ENCODE measurements at places on chromosomes 5 and 9. TPM values are rescaled to one million over a fixed set of nuclear protein-coding genes. Genes with fewer than 3 reads are reported as not detected.

GRCh38 chr5:173671121-173671949 lies 54.9 kb upstream of the BOD1 start:
- no peaks in the 10 kb centered on the region for H3K27me3 ChIP-seq
- no peak overlapping the region for H3K4me3 ChIP-seq
- no peak for DNase-seq
- H3K27ac ChIP-seq: no peak overlapping the region

The HAVCR1 gene
- 2.2 TPM for total RNA-seq

The EQTN gene
- total RNA-seq: not detected

DNA sequence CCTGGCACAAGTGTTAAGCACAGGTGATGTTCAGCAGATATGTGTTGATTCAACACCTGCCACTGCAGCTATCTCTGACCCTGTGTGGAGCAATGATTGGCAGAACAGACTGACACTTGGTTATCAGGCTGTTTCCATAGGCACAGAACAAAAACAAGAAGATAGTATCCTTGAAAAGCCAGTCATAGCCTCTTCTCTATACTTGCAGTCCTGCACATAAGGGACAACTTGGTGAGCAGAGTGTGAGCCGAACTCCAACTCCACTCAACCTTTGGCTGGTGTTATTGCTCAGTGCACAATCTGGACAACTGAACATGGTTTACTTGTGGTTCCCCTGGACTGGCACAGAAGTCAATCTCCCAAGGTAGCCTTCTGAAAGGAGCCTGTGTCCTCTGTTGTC lies 99.2 kb downstream of the ADAMTS12 start:
- H3K4me1 ChIP-seq: no peaks in the 10 kb centered on the region
- no peak overlapping the region for H3K27ac ChIP-seq
- no peak for DNase-seq
- no peaks in the 10 kb centered on the region for H3K36me3 ChIP-seq
- no peaks in the 10 kb centered on the region for H3K27me3 ChIP-seq
- no peak overlapping the region for H3K4me3 ChIP-seq

- H3K4me3 ChIP-seq: no peak overlapping the region
- peaks cover 24% of the 10 kb centered on the region for H3K36me3 ChIP-seq
- H3K4me1 ChIP-seq: peaks cover 13% of the 10 kb centered on the region
- no peak overlapping the region for H3K27ac ChIP-seq
- DNase-seq: no peak
- H3K27me3 ChIP-seq: no peaks in the 10 kb centered on the region
Measured at GRCh38 chr9:20340511-20340861, 281.8 kb downstream of the MLLT3 start.
